ENCODE measurements at places on chromosomes 2 and 18. TPM values are rescaled to one million over a fixed set of nuclear protein-coding genes. Genes with fewer than 3 reads are reported as not detected.
A peak's percentile ranks its signal among the peaks of the same experiment; 100 is the strongest.

GRCh38 chr2:186442885-186443284 is 43.2 kb upstream of the ZC3H15 start:
- no peaks in the 10 kb centered on the region for H3K36me3 ChIP-seq
- no peak for DNase-seq
- H3K4me1 ChIP-seq, result peaks cover 9% of the 10 kb centered on the region
- no peaks in the 10 kb centered on the region for H3K27me3 ChIP-seq

DNA sequence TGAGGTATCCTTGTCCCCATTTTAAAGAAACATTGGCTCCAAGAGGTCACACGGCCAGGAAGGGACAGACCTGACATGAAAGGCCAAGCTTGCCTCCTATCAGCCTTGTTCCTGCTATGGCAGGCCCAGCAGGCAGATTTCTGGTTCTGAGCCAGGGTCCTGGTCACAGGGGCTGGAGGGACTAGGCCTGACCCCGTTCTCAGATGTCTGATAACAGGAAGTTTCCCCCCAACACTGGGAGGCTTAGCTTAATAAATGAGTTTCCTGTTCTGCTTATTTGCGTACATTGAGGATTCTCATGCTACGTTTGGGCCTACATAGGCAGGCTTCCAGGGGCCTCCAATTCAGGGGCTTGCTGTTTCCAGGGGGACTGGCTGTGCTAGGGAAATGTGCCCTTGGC is 107.8 kb upstream of the LTBP1 start:
- DNase-seq, result no peak
- H3K4me3 ChIP-seq, result no peak overlapping the region
- H3K4me1 ChIP-seq, result no peaks in the 10 kb centered on the region
- H3K36me3 ChIP-seq, result no peaks in the 10 kb centered on the region
- no peak overlapping the region for H3K27ac ChIP-seq

- no peak overlapping the region for H3K4me3 ChIP-seq
- no peak for DNase-seq
- H3K4me1 ChIP-seq, result no peaks in the 10 kb centered on the region
- H3K27me3 ChIP-seq, result no peaks in the 10 kb centered on the region
- H3K36me3 ChIP-seq, result no peaks in the 10 kb centered on the region
Measured at GRCh38 chr2:152369176-152369860, 34.3 kb downstream of the FMNL2 start.

GRCh38 chr18:1092228-1092627 is 187.6 kb downstream of the ADCYAP1 start:
- no peak overlapping the region for H3K4me3 ChIP-seq
- no peak overlapping the region for H3K27ac ChIP-seq
- no peaks in the 10 kb centered on the region for H3K27me3 ChIP-seq
- DNase-seq, result peak; percentile 1
- no peaks in the 10 kb centered on the region for H3K4me1 ChIP-seq

- H3K4me3 ChIP-seq, result no peak overlapping the region
- H3K36me3 ChIP-seq, result no peaks in the 10 kb centered on the region
- H3K4me1 ChIP-seq, result no peaks in the 10 kb centered on the region
- DNase-seq, result no peak
Measured at GRCh38 chr18:75958683-75959082, 531.2 kb upstream of the SMIM21 start.

DNA sequence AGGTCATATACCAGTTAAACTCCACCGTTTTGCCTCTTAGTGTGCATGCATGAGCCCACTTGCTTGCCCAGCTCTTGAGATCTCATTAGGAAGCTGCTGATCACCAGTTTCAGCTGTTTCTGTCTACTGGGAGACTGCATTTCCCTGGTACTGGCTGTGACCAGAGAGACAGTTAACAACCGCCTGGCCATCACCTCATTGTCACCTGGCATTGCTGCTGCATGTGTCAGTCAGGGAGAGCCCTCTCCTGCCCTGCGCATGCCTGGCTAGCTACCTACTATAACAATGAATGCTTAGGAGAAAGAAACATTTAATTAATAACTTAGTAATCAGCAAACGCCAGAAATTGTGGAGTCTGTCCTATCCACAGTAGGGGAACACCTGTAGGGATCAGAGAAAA is 265.8 kb upstream of the CYRIA start:
- no peaks in the 10 kb centered on the region for H3K36me3 ChIP-seq
- no peaks in the 10 kb centered on the region for H3K27me3 ChIP-seq
- no peaks in the 10 kb centered on the region for H3K4me1 ChIP-seq
- H3K4me3 ChIP-seq, result no peak overlapping the region

DNA sequence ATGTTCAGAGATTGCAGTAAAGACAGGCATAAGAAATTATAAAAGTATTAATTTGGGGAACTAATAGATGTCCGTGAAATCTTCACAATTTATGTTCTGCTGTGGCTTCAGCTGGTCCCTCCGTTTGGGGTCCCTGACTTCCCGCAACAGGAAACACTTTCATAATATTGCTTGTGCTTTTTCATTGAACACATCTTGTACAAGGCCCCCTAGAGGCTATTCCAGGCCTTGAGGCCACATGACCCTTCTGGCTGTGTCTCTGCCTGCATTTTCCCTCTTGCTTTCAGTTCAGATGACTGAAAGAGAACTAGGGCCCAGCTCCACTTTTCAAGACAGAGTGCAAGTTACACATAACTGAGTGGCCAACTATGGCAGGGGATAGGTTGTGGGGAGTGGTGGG is 164.1 kb downstream of the TMEM247 start:
- no peaks in the 10 kb centered on the region for H3K36me3 ChIP-seq
- no peaks in the 10 kb centered on the region for H3K27me3 ChIP-seq

- no peaks in the 10 kb centered on the region for H3K27me3 ChIP-seq
- H3K4me3 ChIP-seq, result no peak overlapping the region
- H3K36me3 ChIP-seq, result no peaks in the 10 kb centered on the region
- H3K27ac ChIP-seq, result no peak overlapping the region
- DNase-seq, result no peak
Measured at GRCh38 chr2:217074576-217075255, 214.9 kb upstream of the TNP1 start.

GRCh38 chr2:104702031-104702850 is 151.7 kb upstream of the POU3F3 start:
- H3K36me3 ChIP-seq, result no peaks in the 10 kb centered on the region
- H3K4me1 ChIP-seq, result no peaks in the 10 kb centered on the region
- DNase-seq, result no peak
- H3K4me3 ChIP-seq, result no peak overlapping the region

- H3K4me1 ChIP-seq, result no peaks in the 10 kb centered on the region
- H3K27me3 ChIP-seq, result no peaks in the 10 kb centered on the region
- no peaks in the 10 kb centered on the region for H3K36me3 ChIP-seq
- H3K4me3 ChIP-seq, result no peak overlapping the region
Measured at GRCh38 chr2:163044114-163044513, 205.5 kb upstream of the KCNH7 start.

DNA sequence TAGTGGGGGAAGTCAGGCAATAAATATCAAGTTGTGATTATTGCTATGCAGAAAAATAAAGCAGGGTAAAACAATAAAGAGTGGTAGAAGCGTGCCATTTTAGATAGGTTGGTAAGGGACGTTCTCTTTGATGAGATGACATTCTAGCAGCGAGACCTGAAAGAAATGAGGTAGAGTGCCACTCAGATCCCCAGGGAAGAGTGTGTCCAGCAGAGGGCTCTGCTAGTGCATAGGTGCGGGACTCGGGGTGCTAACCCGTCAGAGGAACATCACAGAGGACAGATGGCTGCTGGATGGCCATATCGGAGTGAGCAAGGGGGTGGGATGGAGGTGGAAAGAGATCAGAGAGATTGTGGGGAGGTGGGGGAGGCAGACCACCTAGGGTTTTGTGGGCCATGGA is 16.3 kb upstream of the GTF2A1L start:
- no peak overlapping the region for H3K4me3 ChIP-seq
- H3K27me3 ChIP-seq, result no peaks in the 10 kb centered on the region
- H3K36me3 ChIP-seq, result no peaks in the 10 kb centered on the region
- no peak overlapping the region for H3K27ac ChIP-seq
- H3K4me1 ChIP-seq, result no peaks in the 10 kb centered on the region

DNA sequence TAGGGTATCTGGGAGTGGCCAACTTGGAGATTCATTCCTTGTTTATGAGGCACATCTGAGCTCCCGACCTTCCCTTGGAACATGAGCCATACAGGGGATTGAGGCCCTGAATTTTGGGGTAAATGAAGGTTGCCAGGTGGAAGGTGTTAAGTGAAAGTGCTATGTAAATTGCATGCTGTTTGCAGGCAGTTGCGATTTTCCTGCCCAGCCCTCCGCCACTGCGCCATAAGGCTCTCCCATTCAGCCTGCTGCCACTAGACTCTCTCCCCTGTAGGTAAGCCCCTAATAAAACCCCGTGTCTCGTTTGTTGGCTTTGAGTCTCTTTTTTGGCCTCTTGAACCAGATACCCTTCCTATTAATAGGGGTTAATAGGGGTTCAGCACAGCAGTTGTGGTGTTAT is 33.8 kb downstream of the PCARE start:
- H3K27ac ChIP-seq, result no peak overlapping the region
- no peak for DNase-seq
- H3K4me1 ChIP-seq, result no peaks in the 10 kb centered on the region
- H3K27me3 ChIP-seq, result no peaks in the 10 kb centered on the region
- no peak overlapping the region for H3K4me3 ChIP-seq

DNA sequence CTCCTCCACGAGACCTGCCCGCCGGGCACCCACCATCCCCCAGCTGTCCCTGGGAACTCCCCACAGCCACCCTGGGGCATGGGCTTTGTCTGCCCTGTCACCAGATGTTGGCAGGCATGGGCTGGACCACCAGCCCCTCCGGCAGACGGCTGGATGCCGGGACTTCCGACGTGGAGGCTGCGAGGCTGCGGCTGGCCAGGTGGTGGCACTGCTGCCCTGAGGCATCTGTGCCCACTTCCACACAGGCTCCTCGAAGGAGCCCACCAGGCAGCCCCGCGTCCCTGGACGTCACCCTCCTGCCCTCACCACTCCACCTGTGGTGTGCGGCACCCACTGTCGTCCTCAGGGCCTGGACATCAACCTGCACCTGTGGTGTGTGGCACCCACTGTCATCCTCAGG is 319.9 kb upstream of the SALL3 start:
- no peak for DNase-seq
- no peak overlapping the region for H3K27ac ChIP-seq
- no peak overlapping the region for H3K4me3 ChIP-seq
- no peaks in the 10 kb centered on the region for H3K27me3 ChIP-seq
- no peaks in the 10 kb centered on the region for H3K36me3 ChIP-seq

- DNase-seq, result no peak
- no peak overlapping the region for H3K27ac ChIP-seq
- no peaks in the 10 kb centered on the region for H3K4me1 ChIP-seq
Measured at GRCh38 chr2:195338856-195339255, 318.2 kb upstream of the SLC39A10 start.

DNA sequence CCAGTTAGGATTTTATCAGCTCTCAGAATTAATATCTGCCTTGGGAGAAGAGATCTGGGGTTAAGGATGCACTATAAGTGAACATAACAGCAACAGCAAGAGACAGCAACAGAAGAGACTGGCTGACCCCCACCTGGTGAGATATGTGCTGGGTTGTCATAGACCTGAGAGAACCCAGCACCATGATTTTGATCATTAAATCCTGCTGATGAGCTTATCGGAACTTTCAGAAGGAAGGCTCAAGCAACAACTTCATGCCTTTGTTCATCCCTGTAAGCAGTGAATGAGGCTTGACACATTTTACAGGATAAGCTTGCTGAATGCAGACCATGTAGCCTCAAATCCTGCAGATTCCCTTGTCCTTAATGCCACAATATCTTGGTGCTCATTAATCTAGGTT is 100.0 kb downstream of the POLE4 start:
- DNase-seq, result no peak
- no peaks in the 10 kb centered on the region for H3K27me3 ChIP-seq
- no peak overlapping the region for H3K27ac ChIP-seq
- no peaks in the 10 kb centered on the region for H3K36me3 ChIP-seq
- no peaks in the 10 kb centered on the region for H3K4me1 ChIP-seq

- H3K4me3 ChIP-seq, result no peak overlapping the region
- no peak for DNase-seq
- no peaks in the 10 kb centered on the region for H3K4me1 ChIP-seq
- H3K27ac ChIP-seq, result no peak overlapping the region
- no peaks in the 10 kb centered on the region for H3K27me3 ChIP-seq
- no peaks in the 10 kb centered on the region for H3K36me3 ChIP-seq
Measured at GRCh38 chr2:175206866-175207265, 25.4 kb upstream of the ATP5MC3 start.

- peaks cover 40% of the 10 kb centered on the region for H3K4me1 ChIP-seq
- no peaks in the 10 kb centered on the region for H3K36me3 ChIP-seq
- H3K27ac ChIP-seq, result peak overlapping the region; percentile 39
- no peaks in the 10 kb centered on the region for H3K27me3 ChIP-seq
Measured at GRCh38 chr18:55101458-55101824, 142.2 kb upstream of the CCDC68 start.

DNA sequence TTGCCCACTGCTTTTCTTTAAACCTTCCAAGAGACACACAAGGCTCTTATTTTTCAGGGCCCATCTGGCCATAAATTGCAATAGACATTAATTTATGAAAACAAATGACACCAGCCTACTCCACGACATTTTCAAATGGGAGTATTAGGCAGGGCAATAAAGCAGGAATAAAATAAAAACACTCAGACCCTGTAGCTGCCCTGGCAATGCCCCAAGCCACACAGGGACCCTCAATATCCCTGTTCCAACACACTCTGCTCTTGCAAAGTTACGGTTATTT is 550.8 kb upstream of the TNP1 start:
- H3K27ac ChIP-seq, result no peak overlapping the region
- no peak overlapping the region for H3K4me3 ChIP-seq
- no peaks in the 10 kb centered on the region for H3K4me1 ChIP-seq

DNA sequence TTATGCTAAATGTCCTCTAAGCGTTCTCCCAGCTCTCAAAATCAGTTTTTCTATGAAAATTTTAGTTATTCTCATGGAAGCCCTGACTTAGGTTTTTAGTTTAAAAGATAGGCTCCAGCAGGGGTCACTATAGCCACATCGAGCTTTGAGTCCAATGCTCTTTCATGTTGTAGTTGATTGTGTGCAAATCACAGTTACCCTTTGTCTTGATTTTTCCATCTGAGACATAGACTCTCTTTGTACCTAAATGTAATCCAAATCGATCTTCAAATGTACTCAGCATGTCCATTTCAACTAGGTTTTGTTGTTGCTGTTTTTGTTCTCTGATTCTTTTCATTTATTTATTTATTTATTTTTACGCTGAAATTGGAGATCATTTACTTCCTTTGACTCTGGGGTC is 26.4 kb upstream of the MSTN start:
- H3K36me3 ChIP-seq, result no peaks in the 10 kb centered on the region
- no peak overlapping the region for H3K4me3 ChIP-seq
- peaks cover 3% of the 10 kb centered on the region for H3K27me3 ChIP-seq

- H3K27me3 ChIP-seq, result peaks cover 100% of the 10 kb centered on the region
- DNase-seq, result no peak
- no peaks in the 10 kb centered on the region for H3K36me3 ChIP-seq
- no peak overlapping the region for H3K27ac ChIP-seq
- peaks cover 6% of the 10 kb centered on the region for H3K4me1 ChIP-seq
- H3K4me3 ChIP-seq, result no peak overlapping the region
Measured at GRCh38 chr2:222300726-222301052, 1.9 kb upstream of the PAX3 start.

- DNase-seq, result no peak
- H3K27ac ChIP-seq, result no peak overlapping the region
- H3K36me3 ChIP-seq, result no peaks in the 10 kb centered on the region
- H3K4me1 ChIP-seq, result no peaks in the 10 kb centered on the region
- H3K4me3 ChIP-seq, result no peak overlapping the region
Measured at GRCh38 chr2:10873790-10874437, 37.8 kb upstream of the KCNF1 start.

GRCh38 chr18:42635378-42636048 is 480.0 kb downstream of the RIT2 start:
- H3K4me1 ChIP-seq, result peaks cover 4% of the 10 kb centered on the region
- H3K27me3 ChIP-seq, result no peaks in the 10 kb centered on the region
- peak; percentile 14 for DNase-seq
- H3K36me3 ChIP-seq, result no peaks in the 10 kb centered on the region

The ABCG8 gene
- not detected for total RNA-seq

The ZNF532 gene
- 70.1 TPM for total RNA-seq

The ALPI gene
- total RNA-seq, result not detected

The LRRTM1 gene
- not detected for total RNA-seq

The CYRIA gene
- total RNA-seq, result 38.4 TPM

The RPL37A gene
- total RNA-seq, result 2,952 TPM

The CREG2 gene
- 0.88 TPM for total RNA-seq

The TEKT4 gene
- total RNA-seq, result not detected

The DPP10 gene
- total RNA-seq, result not detected

Data from endothelial cell of umbilical vein (primary cell).